Umbilical cord (tissue), 2 donors: ENCODE measurements at places on chromosomes 12 and 14. TPM values are rescaled to one million over a fixed set of nuclear protein-coding genes. Genes with fewer than 3 reads are reported as not detected.

DNA sequence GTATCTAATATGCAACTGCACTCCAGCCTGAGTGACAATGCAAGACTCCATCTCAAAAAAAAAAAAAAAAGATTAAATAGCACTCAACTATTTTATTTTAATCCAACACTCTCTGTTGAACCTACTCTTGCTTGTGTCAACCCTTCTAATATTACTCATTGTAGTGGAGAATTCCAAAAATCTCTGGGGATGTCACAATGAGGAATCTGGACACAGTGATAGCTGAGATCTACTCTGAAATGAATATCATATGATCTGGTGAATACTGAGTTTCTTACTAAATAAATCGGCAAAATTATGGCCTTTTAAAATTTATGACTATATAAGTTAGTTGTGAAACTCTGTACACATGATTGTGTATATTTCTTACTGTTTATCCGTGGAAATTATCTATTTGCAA, 418.2 kb downstream of the BCAT1 start:
- DNase-seq, result no peak

Gene CFAP54
- total RNA-seq, result 17.1 TPM

DNA sequence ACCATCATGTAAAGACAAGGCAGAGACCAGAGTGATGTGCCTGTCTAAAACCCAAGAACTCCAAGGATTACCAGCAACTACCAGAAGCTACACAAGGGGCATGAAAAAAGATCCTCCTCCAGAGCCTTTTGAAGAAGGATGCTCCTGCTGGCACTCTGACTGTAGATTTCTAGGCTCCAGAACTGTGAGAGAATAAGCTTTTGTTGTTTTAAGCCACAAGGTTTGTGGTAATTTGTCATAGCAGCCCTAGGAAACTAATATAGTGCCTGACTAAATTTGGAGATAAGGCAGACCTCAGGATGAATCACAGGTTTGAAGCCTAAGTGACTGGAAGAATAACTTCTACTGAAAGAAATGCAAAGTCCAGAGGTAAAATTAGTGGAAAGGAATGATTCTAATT, 132.9 kb downstream of the CEP83 start:
- DNase-seq, result no peak

- DNase-seq, result no peak
Measured at GRCh38 chr14:101495827-101496775, 65.2 kb upstream of the DIO3 start.

- no peak for DNase-seq
Measured at GRCh38 chr14:101114726-101115515, 211.4 kb upstream of the RTL1 start.

DNA sequence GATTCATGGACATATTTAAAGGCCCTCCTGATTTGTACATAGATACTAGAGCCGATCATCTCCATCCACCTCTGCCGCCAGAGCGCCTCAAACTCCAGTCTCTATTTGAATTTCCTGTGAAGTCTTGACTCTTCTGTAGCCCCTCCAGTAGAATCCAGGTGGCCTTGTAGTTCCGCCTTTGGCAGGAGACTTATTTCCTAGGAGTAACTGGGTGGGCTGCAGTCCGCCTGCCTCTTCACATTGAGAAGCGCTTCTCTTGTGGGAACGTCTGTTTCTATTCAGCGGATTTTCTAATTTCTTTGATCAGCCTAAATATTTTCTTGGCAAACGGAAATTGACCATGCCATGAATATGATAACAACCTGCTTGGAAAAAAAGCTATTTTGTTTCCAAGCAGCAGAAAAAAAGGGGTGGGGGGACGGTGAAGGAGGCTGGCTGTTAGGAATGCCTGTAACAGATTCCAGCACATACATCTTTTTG, 9.0 kb upstream of the SIX1 start:
- DNase-seq, result no peak

GRCh38 chr12:120818416-120818815, 85.7 kb downstream of the SPPL3 start:
- peak; percentile 54 for DNase-seq

Gene ADCY4
- total RNA-seq, result 8.2 TPM

DNA sequence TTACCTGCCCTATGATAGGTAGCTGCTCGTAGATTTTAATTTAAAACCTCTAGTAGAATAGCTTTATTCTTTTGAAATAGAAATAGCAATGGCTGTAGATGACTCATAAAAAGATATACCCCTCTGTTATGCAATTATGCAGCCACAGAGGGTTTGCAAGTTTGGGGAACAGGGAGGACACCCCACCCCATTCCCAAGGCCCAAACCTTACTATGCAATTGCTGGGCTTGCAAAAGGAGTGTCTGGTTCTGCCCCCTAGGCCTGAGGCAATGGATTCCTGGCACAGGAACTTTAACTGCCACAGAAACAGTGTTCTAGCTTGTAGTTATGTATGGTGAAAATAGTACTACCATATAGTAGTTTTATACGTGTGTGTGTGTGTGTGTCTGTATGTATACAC, 403.3 kb downstream of the ADAMTS20 start:
- DNase-seq, result no peak

Gene POTEM
- not detected for total RNA-seq

Gene GLT8D2
- total RNA-seq, result 56.1 TPM

- no peak for DNase-seq
Measured at GRCh38 chr14:98950353-98950895, 321.6 kb downstream of the BCL11B start.

DNA sequence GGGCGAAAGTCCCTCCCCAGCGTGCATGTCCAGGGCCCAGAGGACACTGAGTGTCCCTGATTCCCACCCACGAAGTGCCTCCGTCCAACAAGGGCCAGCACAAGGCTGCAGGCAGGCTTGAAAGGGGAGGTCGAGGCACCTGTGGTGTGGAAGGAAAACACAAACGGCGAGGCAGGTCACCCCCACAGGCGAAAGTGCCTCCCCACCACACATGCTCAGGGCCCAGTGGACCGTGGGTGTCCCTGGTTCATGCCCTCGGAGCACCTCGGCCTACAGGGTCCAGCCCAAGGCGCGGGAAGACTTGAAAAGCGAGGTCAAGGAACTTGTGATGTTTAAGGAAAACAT, 370.4 kb downstream of the ALG10 start:
- no peak for DNase-seq

GRCh38 chr12:85894653-85895052, 20.6 kb downstream of the NTS start:
- no peak for DNase-seq

- no peak for DNase-seq
Measured at GRCh38 chr12:94740601-94741362, 90.4 kb upstream of the TMCC3 start.

Gene RPL36AL
- total RNA-seq, result 183 TPM

GRCh38 chr12:93322784-93323183, 54.9 kb upstream of the NUDT4 start:
- no peak for DNase-seq

GRCh38 chr12:93347054-93347785, 30.5 kb upstream of the NUDT4 start:
- peak; percentile 17 for DNase-seq

- DNase-seq, result peak; percentile 90
Measured at GRCh38 chr12:16385782-16386646, 38.6 kb downstream of the MGST1 start.
